ENCODE measurements at places on chromosomes 16 and 17.
A peak's percentile ranks its signal among the peaks of the same experiment; 100 is the strongest.

DNA sequence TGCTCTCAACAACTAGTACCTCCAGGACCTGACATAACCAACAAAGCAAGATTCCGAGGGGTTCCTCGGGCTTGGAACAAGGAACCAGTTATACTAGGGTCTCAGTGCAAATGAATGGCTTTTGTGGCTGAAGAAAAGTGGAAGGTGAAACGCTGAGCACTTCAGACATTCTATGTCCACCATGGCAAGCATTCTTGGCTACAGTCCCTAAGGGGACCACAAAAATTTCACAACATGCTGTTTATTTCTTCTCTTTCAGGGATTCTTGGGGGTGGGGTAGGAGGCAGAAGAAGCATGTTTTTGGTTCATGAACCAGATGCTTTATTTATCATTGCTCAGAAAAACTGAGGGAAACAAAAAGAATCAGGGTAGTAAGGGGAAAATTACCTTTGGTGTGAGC, 479.9 kb upstream of the CDH11 start:
- no peak for DNase-seq

DNA sequence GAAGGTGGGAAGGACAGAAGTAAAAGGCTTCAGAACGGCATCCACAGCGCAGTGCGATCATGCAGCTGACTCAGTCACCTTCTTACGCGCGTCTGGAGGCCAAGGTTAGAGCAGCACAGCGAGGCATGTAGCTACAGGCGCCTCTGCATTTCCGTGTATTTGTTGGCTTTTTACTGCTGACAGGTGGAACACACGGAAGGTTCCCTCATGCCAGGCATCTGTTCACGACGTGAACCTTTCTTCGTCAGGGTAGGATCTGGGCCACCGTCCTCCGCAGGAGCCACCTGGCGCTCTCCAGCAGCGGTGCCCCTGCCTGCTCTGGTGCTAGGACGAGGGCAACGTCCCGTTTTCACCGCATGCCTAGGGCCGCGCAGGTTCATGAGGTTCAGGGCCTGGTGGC, 15.3 kb downstream of the TMEM204 start:
- DNase-seq: no peak

- no peak for DNase-seq
Observed at GRCh38 chr17:74852237-74853047, 7.2 kb downstream of the GRIN2C start.

GRCh38 chr16:17302214-17302613, 168.5 kb downstream of the XYLT1 start:
- DNase-seq: no peak

GRCh38 chr17:3559270-3559645, 1.6 kb upstream of the TRPV3 start:
- no peak for DNase-seq

- peak; percentile 69 for DNase-seq
Observed at GRCh38 chr17:49690256-49690655, 12.4 kb upstream of the SPOP start.

DNA sequence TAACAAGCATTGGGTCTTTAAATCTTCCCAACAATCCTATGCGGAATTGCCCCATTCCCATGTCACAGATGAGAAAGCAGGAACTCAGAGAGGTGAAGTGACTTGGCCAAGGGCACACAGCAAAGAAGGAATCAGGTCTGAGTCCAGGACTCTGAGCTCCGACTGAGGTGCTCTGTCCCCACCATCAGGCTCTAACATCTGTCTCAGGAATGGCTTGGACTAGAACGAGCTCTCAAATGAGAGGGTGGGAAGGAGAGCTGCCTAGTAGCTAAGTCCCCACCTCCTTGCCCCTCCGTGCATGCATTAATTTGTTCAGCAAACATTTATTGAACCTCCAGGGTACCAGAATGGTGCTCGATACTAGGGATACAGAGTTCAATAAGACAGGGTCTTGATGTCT, 26.7 kb downstream of the ABCC3 start:
- no peak for DNase-seq

DNA sequence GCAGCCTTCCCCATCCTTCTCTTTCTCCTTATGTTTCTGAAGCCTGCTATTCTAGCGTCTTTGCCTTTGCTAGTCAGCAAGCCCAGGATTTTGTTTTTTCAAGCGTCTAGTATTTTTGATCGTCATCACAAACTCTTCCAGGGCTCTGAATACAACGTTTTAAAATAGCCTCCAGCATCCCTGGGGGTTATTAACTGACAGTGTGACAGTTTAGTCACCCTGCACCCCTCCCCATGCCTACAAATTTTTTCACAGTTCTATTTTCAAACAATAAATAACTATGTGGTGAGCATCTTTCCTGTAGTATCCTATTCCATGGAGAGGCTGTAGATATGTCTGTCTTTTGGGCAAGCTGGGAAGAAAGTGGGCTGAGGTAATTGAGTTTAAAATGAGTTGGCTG, 280.9 kb downstream of the MAP2K4 start:
- no peak for DNase-seq

DNA sequence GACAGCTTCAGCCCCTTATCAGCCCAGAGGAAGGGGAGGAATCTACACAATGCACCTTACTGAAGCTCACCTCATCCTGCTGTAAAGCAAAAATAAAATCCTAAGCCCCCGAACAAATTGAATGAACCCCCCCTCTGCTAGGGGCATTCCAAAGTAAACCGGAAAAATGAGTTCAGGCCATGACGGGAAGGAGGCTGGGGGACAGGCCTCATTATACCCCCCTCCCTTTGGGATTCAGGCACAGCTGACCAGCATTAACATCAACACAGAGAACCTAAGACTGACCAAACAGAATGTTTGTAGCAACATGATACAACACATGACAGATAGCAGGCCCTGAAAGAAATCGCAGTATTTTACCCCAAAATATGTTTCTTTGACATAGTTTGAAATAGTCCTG, 64.2 kb downstream of the DNAH17 start:
- DNase-seq: no peak

DNA sequence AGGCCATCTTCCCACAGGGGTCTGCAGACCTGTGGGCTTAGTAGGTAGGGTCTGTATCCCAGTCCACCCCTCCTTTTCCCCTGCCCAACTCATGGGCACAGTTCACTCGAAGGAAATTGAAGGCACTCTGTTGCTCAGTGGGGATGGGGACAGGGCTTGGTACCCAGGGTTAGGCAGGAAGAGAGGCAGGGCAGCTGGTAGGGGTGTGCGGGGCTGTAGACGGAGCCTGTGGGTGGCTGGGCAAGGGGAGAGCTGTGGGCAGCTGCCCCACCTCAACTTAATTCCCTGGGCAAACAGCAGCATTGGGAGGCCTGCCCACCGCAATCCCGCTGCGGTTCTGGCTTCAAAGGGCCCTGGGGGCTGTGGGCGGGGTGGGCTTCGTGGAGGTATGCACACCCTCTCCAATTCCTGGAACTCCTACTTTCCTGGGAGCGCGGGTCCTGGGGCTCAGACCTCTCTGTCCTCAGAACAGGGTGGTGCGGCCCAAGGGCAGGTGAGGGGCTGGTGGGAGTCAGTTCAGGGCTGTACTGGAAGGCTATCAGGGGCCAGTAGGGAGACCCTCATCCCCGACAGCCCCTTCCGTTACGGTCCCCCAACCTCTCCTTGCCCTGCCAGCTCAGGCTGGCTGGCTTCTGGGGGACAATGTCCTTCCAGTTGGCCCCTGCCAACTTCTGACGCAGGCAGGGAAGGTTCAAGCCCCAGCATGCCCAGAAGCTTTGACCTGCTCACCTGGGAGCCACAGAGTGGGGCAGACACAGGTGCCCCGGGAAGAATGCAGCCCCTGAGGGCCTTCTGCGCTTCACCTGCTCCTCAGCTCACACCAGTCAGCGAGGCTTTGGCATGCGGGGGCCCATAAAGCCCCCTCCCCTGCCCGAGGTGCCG, 9.1 kb downstream of the FOXJ1 start:
- no peak for DNase-seq

DNA sequence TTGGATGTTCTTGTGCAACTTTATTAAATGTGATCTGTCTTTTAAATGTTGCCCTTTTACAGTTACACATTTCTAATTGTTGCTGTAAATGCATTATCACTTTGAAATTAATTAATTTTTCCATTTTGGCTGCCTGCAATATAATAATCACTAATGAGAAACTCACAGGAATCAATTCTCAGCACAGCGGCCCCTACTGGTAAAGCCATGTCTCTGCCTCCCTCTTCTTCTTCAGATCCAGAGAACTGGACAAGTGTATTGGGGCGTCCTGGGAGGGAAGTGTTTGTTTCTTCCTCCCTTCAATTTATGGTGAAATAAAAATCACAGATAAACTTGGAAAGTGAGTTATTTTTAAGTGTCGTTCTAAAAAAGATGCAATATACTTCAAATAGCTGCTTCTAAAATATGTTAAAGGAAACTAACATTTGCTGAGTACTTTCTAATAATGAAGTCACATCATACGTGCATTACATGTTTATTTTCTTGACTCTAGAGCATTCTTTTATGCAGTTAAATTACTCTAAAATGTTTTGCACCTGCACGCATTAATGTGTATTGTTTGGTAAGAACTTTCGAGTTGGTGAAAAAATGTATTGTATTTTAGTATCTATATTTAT, 338.0 kb downstream of the WWOX start:
- DNase-seq: peak; percentile 35

DNA sequence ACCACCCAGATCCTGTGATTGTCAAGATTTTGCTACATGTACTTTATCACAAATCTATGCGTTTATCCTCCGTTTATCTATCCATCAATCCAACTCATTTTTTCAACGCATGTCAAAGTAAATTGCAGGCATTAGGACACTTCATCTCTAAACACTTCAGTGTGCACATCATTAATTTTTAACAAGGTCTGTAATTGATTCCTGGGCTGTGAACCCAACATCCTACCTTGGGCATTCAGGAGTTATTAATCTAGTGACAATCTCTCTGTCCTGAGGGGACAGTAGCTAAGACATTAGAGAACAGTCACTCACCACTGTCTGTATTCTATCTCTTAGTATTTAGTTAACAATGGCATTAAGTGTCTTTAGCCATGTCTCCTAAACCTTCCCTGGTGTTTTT, 264.7 kb downstream of the SOX9 start:
- DNase-seq: no peak

GRCh38 chr16:67939507-67940445, 3.1 kb upstream of the PSMB10 start:
- DNase-seq: no peak

DNA sequence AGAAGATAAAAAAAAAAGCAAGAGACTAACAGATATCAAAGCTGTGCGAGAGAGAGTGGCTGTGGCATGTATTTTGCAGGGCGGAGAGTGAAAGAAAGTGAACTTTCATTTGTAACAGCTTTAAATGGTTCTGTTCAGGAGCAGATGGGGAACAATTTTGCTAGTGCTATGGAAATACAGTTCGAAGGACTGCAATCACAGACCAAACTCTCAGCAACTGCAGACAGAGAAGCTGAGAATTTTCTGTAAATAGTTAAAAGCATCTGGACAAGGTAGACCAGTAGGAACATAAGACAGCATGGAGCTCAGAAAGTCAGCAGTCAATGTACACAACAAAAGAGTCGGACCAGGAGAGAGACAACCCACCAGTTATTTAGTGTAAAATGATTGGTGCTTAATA, 62.3 kb downstream of the TBX4 start:
- no peak for DNase-seq

Measured in WERI-Rb-1 (cell line).